LHCN-M2 (cell line): ENCODE measurements at places on chromosomes 3 and 15.

GRCh38 chr15:88276821-88277410 is 20.4 kb upstream of the NTRK3 start:
- DNase-seq: no peak

DNA sequence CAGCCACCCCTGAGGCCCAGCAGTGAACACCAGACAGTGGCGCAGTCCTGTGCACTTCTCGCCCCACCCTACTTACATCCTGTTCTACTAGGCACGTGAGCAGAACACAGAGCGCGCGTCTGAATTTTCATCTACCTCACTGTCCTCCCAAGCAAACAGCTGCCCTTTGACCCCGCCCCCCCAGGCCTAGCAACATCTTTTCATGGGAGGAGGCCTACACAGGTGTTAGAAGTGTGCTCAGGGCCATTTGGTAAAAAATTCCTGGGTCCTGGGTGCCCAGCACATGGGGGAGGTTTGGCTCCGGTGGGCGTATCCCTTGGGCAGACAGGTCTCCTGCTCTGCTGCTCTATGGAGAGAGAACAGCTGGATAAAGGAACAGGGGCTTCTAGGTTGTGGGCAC is 95.0 kb downstream of the MYLK start:
- DNase-seq: no peak

DNA sequence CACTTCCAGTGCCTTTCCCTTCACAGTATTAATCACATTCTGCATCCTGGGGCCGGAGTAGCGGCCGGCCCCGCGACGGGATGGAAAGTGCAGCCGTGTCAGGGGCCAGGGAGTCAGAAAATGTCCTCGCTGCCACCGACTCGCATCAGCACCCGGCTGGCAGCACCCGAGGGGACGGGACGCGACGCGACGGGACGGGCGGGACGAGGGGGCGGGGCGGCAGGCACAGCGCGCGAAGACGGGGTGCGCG is 353 bp downstream of the ATG3 start:
- DNase-seq: no peak

DNA sequence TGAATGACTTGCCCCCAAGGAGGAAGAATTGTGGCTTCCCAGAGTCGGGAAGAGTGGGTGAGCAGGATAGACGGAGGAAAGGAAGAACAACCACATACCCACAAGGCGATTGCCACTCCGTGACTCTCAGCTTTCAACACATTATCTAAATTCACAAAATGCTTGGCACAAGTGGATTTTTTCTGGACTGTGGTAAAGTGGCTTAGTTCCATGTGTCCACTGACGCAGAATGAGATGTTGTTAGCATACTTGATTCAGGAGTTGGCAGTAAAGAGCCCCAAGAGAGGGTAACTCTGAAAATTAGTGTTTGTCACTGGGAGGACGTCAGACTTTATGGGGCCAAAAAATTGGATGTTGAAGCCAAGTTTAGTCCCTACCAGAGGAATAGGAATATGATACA is 198.8 kb upstream of the CTNNB1 start:
- peak; percentile 46 for DNase-seq

DNA sequence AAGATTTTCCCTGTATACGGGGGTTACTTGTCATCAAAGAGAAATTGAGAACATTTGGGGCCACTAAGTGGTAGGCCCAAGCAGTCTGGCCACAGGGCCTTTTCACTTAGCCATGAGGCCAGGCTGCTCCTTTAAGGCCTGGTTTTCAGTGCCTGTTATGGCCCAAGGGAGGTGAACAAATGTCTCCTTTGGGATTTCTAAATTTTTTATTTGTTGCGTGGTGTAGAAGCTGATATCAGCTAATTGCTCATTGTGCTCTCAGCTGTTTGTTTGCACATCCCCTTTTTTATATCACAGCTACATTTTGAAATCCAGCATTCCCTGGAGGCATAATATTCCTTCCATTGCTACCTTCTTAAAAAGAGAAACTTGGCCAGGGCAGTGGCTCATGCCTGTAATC is 48.5 kb downstream of the RLBP1 start:
- DNase-seq: peak; percentile 77

- DNase-seq: no peak
Measured at GRCh38 chr3:89264037-89264560, 156.7 kb downstream of the EPHA3 start.

DNA sequence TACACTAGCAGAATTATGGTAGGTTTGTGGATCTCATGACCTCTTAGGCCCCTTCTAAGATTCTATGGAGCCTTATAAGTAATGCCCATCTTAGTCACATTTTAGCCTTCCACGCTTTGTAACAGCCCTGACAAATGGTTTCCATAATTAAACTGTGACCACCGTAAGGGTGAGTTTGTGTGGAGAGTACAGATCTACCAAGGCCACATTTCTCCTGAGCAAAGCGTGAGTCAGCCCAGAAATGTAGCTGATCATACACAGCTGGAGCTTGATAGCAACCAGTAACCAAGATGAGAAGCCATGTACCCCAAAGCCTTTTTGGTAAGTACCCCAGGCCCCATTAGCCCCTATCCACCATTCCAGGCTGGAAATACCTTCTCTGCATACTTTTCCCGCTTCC is 31.7 kb downstream of the CHAC1 start:
- peak; percentile 94 for DNase-seq

- DNase-seq: no peak
Measured at GRCh38 chr3:176757429-176757828, 439.9 kb downstream of the TBL1XR1 start.
